Left lobe of liver (tissue), 2 donors: ENCODE measurements at places on chromosomes 11 and 22. TPM values are rescaled to one million over a fixed set of nuclear protein-coding genes. Genes with fewer than 3 reads are reported as not detected.

Gene FHIP1B
- 32.1 TPM for total RNA-seq

Gene MS4A6E
- total RNA-seq = not detected

Gene CASP5
- not detected for total RNA-seq

Gene OR5B21
- not detected for total RNA-seq

Gene TMEM218
- 9.3 TPM for total RNA-seq

Gene XRCC6
- total RNA-seq = 65.9 TPM

Gene TMEM184B
- 11.7 TPM for total RNA-seq

Gene HTR3B
- not detected for total RNA-seq

Gene PGA5
- total RNA-seq = 0.18 TPM

Gene IL18
- 1.9 TPM for total RNA-seq

Gene ACER3
- 4.8 TPM for total RNA-seq

Gene FAM180B
- total RNA-seq = not detected

Gene ACR
- total RNA-seq = 0.83 TPM

Gene NCR3LG1
- total RNA-seq = 0.35 TPM

Gene TTC28
- 12.3 TPM for total RNA-seq

Gene KCNQ1OT1
- total RNA-seq = 1.2 TPM

Gene GNG3
- 0.20 TPM for total RNA-seq

Gene TMEM45B
- 16.1 TPM for total RNA-seq

Gene JAM3
- total RNA-seq = 0.75 TPM

Gene MS4A6A
- 37.7 TPM for total RNA-seq

Gene MYBPC3
- total RNA-seq = 0.08 TPM

Gene BTG4
- total RNA-seq = not detected

Gene SCN4B
- 0.20 TPM for total RNA-seq
